AG10803 (cell line): ENCODE measurements at places on chromosomes 1 and 21.

- peak; percentile 70 for DNase-seq
These were observed 39.8 kb downstream of the HTR6 start for GRCh38 chr1:19704247-19705113.

DNA sequence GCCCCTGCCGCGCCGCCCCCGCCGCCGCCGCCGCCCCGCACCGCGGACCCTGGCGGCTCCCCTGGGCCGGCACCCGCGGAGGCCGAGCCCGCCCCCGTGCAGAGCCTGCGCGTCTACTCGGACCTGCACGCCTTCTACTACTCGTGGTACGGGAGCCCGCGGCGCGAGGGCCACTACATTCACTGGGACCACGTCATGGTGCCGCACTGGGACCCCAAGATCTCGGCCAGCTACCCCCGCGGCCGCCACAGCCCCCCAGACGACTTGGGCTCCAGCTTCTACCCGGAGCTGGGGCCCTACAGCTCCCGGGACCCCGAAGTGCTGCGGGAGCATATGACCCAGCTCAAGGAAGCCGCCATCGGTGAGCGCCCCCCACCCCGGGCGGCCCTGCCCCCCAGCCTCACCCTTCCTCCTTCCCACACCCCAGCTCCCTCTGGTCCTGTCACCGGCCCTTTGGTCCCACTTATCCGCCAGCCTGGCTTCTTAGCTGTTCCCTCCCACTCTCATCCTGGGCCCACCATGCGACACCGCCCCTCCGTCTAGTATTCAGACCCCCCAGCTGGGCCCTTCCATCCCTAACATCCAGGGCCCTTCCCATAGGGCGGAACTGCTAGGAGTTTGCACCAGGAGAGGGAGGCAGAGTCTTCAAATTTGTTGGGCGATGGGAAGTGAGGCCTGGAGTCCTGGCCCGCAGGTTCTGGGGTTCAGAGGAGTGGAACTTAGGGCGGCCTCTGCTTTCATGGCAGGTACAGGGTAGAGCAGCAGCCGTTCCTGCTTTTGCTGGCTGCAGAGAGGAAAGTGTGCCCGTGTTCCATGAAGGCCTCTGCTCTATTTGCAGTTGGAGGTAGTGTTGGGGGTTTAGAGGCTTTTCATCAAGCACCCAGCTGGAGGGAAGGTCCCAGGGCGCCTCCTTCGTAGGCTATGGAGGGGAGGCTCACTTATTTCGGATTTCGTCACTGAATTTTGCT lies 1.0 kb downstream of the MANEAL start:
- no peak for DNase-seq

DNA sequence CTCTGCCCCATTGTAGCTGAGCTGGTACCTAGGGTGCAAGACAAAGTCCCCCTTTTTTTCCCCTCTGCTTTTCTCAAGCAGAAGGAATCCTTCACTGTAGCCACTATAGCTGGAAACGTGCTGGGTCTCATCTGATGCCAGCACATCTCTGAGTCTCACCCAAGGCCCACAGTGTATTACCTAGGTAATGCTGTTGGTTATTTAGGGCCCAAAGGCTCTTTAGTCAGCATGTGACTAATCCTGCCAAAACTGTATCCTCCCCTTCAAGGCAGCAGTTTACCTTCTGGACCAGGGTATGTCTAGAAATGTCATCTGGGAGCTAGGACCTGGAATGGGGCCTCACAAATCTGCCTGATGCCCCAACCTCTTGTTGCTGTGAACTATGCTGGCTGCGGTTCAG lies 423.4 kb downstream of the NUF2 start:
- no peak for DNase-seq

DNA sequence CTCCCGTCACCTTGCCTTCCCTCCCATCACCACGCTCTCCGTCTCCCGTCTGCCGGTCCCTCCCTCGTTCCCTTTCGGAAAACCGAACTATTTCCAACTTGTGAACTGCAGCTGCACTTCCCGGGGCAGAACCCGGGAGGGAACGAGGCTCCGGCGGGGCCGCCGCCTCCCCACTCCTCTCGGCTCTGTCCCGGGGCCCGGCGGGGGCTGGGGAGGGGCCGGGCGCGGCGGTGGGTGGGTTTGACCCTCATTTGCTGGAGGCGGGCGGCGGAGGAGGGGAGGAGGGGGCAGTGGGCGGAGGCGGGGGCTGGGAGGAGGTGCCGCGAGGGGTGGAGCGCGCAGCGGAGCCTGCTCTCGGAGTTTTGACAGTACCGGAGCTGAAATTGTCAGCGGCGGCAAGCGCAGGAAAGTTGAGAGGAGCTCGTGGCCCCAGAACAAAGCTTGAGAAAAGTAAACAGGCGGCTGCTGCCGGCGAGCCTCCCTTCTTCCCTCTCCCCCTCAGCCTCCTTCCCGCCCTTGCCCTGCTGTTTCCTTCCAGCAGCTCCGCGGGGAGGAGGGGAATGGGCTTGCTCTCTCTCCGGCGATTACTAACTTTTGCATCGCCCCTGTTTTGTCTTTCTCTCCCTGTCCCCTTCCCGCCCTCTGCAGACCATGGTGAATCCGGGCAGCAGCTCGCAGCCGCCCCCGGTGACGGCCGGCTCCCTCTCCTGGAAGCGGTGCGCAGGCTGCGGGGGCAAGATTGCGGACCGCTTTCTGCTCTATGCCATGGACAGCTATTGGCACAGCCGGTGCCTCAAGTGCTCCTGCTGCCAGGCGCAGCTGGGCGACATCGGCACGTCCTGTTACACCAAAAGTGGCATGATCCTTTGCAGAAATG lies 2.9 kb downstream of the LMO4 start:
- peak; percentile 34 for DNase-seq

GRCh38 chr21:44695184-44695583 lies 1.8 kb upstream of the KRTAP10-12 start:
- no peak for DNase-seq

DNA sequence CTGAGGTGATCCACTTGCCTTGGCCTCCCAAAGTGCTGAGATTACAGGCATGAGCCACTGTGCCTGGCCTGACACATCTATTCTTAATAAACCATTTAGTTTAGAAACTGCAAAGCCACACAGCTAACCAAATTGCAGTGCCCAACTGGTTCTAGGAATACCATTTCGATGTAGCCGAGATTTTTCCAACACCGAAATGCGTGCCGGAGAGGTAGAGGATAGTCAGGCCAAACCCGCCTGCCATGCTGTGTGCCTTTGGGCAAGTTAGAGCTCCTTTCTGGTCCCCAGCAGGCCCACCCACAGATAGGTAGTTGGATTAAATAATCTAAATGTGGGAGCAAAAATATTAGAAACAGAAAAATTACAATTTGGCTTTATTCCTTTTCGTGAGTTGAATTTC lies 254.4 kb downstream of the FOXD2 start:
- DNase-seq = no peak

GRCh38 chr1:155968670-155969069 lies 9.7 kb downstream of the ARHGEF2 start:
- peak; percentile 63 for DNase-seq

DNA sequence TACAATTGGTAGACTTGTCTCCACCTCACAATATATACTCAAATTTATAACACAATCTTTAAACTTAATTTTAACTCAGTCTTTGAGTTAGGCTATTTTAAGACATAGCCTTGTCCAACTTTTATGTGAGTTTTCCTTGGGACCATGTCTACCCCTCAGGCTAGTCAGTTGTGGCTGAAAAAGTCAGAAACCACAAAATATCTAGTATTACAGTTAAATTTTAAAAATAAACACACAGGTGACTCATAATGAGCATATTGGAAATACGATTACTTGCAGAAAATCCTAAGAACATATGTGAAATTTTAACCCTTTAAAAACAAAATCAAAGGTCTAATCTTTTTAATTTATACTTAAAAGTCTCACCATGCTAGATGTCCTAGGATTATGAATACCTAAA lies 4.8 kb upstream of the ASB17 start:
- DNase-seq = no peak

DNA sequence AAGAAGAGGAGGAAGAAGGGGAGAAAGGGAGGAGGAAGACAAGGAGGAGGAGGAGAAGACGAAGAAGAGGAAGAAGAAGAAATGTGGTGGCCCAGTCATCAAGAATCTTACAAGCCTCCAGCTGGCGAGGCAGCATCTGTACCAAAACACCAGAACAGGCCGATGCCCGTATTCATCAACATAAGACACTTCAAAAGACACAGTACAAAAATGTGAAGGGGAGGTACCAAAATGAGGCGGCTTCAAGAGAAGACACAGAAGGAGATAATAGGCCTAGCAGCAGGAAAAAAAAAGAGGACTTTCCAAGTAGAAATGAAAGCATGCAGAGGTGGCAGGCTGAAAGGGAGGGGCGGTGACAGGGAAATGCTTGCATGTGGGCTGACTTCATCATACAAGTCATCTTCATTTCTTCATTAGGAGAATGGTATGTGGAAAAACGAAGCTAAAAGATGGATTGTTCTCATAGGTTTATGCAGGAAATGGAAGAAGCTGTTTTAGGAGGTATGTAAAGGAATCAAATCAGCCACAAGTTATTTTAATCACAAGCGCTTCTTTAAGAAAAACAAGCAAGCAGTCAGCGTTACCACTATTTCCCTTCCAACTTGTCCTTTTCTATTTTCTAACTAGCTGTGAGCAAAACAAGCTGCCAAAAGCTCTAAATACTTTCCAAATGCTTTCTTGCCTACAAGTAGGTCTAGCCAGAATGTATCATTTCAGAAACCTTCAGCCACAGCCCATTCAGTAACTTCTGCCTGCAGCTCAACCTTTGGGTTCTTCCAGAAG lies 192.3 kb downstream of the SLC45A1 start:
- DNase-seq = peak; percentile 94

DNA sequence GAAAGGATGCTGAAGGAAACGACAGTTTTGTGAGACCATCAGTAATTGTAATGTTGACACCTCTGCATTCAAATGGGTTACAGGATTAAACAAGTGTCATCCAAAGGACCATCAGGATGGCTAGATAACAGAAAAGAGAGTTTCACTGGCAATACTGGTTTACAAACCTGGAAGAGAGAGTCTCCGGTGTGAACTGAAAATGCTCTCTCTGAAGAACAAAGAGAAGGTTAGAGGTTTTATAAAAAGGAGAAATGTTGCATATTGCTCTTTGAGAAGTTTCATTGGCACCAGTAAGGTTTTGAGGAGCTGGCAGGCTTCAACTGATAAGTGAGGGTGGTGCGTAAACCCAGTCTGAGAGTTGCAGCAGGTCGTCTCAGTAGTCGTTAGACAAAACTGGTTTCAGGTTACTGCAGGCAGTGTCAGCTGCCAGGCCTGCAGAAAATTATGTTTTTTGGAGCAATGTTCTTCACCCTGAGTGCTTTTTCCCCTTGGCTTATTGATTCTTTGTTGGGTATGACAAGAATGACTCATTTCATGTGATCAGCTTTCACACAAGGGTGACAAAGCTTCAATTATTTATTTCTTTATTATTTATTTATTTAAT lies 42.2 kb downstream of the KCNK1 start:
- DNase-seq = no peak

GRCh38 chr1:32651461-32652073 lies 559 bp downstream of the RBBP4 start:
- DNase-seq = no peak

GRCh38 chr21:26437326-26438009 lies 135.6 kb downstream of the CYYR1 start:
- DNase-seq = peak; percentile 75

- peak; percentile 98 for DNase-seq
These were observed 132.8 kb downstream of the TNFSF18 start for GRCh38 chr1:172917972-172918371.

DNA sequence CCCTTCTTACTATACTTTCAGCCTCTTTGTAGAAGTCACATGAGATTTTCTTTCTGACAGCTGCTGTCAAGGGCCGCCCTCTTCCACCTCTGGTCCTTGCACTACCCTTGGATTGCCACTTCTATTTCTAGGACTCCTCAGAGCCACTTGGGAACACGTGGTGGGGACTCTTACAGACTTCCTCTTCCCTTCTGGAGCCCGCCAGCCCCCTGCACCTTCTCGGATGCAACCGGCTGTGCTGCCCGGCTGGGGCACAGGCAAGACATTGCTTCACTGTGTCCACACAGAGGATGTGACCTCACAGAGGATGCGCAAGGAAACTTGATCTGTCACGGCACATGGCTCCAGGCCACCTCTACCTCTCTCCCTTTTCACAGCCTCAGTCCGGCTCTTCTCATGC lies 2.4 kb upstream of the IKBKE start:
- peak; percentile 77 for DNase-seq

- DNase-seq = no peak
These were observed 37.2 kb downstream of the SLC37A1 start for GRCh38 chr21:42550817-42551216.

DNA sequence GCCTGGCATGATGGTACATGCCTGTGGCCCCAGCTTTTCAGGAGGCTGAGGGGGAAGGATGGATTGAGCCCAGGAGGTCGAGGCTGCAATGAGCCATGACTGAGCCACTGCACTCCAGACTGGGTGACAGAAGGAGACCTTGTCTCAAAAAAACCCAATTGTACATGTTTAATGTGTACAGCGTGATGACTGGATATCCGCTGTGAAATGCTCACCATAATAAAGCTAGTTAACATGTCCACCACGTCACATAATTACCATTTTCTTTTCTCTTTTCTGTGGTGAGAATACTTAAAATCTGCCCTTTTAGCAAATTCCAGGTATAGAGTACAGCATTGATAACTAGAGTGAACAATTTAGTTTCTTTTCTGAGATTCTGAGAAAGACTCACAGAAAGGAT lies 24.0 kb downstream of the TMPRSS2 start:
- no peak for DNase-seq

- DNase-seq = no peak
These were observed 56.3 kb downstream of the WNT9A start for GRCh38 chr1:227891223-227891954.

- no peak for DNase-seq
These were observed 155.1 kb downstream of the COP1 start for GRCh38 chr1:176051902-176052518.

GRCh38 chr1:40984066-40984465 lies 4.6 kb downstream of the CTPS1 start:
- peak; percentile 59 for DNase-seq

DNA sequence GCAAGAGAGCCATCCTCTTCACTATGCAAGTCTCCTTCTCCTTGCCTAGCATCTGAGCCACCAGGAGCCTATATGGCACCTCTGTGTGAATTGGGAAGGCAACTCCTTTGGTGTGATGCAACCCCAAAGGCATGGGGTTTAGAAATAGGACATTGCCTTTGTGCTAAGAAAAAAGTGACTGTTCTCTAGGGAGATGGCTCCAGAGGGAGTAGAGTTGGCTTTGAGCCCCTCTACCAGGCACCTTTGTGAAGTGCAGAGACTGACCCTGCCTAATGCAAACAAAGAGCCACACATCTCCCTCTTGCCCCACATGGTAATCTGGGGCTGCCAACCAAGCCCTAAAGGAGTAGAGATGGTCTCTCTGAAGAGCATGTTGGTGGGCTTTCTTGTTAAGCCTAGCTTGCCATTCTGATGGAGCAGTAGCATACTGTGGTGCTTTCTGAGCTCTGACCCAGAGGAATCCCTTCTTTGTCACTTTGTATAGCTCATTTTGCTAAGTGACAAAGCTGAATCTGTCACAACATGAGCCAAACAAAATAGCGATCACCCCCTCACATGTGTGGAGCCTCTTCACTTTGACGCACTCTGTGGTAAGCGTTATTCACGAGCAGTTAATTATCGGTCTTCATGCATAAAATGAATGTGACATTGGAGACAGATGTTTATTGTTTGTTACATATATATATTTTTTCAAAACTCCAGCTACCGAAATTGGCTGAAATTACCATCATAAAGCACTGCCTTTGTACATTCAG lies 74.4 kb downstream of the RWDD3 start:
- DNase-seq = no peak

GRCh38 chr1:212060632-212061472 lies 25.3 kb downstream of the DTL start:
- DNase-seq = no peak
